SHP77 treated with DMSO at 0.1 percent for 48 hours (cell line): ENCODE measurements at places on chromosomes 12 and 14.

DNA sequence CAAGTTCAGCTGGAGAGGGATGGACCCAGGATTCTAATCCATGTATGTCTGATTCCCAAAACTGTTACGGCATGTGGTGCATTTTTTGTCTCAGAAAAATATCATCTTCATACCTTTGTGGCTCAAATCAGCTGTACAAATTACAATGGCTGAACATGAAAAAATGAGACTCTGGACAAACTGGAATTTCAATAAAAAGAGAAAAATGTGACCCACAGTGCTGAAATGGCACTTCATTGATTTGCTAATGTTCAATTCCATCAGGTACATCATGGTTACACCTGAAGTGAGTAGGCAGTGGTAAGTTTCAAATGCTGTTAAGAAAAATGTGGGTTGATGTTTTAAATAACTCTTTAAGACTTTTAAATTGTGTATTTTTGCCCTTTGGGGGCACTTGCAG, 165.6 kb upstream of the CAND1 start:
- DNase-seq = no peak

DNA sequence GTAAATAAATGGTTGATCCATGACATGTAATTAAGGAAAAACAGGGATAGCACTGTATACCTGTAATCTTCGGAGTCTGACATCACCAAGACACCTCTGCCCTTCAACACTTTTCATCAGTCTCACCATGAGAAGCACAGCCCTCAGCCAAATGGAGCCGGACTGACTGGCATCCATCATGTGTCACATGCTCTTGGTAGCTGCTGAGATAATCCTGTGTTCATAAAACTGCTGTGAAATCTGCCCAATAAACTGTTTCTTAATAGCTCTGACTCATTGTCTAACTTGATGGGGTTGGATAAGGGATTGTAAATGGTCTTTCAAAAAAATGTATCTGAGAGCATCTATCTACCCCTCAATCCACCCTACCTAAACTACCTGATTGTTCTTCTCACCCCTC, 33.6 kb downstream of the KCNH5 start:
- DNase-seq = no peak

DNA sequence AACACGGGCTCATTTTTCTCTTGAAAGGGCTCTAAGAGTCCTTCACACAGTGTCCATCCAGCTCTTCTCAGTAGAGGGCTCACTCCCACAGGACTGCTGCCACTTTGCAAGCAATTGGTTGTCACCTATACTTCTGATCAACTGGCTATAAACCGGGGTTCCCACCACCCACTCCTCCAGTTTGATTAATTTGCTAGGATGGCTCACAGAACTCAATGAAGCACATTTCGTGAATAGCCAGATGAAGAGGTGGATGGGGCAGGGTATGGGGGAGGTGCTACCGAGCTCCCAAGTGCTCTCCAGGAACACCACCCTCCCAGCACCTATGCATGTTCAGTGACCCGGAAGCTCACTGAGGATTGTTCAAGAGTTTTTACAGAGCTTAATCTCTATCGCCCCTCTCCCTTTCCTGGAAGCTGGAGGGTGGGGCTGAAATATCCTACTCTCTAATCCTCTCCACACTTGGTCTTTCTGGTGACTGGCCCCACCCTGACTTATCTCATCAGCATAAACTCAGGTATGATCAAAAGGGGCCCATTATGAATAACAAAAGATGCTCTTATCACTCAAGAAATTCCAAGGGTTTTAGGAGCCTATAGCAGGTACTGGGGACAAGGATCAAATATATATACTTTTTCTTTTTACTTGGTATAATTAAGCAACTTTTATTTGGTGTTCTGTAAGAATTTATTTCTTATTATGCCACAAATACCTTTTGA, 13.9 kb upstream of the EGLN3 start:
- no peak for DNase-seq

DNA sequence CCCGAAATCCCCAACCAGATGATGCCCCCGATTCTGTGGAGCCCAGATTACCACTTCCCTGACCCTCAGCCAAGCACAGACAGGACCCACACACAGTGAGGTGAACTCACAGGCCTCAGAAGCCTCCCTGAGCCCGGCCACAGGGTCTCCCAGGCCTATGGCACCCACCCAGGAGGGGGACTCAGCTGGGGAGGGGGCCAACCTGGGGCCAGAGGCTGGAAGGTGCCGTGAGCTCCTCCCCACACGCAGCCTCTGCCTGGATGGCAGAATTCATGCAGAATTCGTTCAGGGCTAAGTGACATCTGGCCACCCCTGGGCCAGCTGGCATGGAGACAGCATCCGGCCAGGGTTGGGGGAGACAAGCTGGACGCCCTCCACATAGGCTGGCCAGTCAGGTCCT, 11.8 kb downstream of the TMEM179 start:
- no peak for DNase-seq

DNA sequence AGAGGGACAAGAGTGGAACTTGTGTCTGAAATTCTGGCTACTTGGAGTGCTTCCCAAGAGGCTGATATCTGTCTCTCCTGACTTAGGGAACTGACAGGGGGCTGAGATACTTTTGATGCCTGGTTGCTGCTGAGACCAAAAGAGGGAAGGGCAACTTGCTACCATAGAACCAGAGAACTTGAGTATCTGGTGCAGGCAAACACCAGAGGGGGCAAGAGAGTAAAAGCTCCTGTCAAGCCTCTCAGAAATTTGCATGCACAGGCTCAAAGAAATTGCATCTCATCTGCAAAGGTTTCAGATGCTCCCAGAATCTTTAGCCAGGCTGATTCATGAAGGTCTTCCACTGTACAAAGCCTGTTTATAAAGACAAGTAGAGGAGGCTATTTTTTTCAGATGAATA, 391.3 kb upstream of the FOXG1 start:
- DNase-seq = no peak

DNA sequence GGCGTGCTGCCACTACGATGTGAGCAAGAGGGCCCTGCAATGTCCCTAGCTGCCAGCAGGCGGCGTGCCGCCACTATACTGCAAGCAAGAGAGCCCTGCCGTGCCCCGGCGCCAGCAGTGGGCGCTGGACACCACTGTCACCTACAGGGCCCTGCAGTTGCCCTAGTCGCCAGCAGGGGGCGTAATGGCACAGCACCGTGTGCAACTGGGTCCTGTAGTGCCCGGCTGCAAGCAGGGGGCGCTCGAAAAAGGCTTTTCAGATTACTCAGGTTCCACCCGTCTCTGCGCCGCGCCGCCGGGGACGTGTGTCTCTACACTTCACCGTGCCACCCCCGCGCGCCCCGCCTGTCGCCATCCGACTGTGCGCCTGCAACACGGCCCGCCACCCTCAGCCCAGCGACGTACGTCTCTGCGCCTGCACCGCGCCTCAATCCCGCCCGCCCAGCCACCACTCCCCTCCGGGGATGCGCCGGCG, 1356.9 kb downstream of the TMEM121 start:
- no peak for DNase-seq

DNA sequence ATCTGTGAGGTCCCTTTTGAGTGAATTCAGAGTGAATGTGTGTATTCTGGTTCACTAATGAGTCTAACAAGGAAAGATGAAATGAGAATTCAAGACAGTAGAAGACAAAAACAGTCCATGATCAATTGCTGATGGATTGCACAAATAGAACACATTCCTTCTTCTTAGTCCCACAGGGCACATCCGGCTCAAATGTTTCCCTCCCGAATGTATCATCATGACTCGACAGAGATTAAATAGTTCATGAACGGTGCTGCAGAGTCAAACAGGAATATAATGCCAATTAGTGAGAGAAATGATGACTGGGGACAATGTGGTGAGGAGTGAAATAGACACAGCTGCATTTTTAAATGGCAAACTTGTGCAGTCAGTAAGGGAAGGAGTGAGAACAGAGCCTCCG, 11.5 kb upstream of the SFSWAP start:
- DNase-seq = no peak

DNA sequence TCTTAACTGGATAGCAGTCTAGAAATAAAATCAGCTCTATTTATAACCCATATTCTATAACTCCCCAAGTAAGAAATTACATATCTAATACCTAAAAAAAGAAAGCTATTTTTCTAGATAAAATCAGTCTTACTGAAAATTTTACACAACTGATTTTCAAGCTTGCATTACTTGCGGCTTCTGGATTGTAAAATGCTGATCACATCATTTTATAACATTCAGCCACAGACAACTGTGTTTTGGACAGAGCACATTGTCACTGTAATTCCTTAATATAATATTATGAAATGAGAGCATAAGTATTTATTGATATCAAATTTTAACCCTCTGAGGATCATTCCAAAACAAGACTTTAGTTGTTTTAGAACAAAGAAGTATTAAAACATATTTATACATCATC, 78.5 kb upstream of the ARID2 start:
- DNase-seq = no peak

DNA sequence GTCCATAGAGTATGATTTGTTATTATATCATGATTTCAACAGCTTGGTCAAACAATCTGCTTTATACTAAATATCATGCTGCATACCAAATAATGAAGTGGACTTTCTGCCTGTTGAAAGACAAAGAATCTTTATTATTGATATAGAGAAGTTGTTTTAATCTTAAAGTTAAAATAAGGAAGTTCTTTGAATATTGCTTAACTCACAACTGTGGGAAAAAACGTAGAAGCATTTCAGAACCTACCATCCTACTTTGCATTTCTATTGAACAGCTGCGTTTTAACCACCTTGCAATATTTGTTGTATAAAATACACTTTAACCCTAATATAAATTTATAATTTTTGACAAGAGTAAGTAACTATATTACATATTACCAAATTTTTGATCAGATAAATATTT, 22.9 kb upstream of the ARL1 start:
- DNase-seq = no peak

DNA sequence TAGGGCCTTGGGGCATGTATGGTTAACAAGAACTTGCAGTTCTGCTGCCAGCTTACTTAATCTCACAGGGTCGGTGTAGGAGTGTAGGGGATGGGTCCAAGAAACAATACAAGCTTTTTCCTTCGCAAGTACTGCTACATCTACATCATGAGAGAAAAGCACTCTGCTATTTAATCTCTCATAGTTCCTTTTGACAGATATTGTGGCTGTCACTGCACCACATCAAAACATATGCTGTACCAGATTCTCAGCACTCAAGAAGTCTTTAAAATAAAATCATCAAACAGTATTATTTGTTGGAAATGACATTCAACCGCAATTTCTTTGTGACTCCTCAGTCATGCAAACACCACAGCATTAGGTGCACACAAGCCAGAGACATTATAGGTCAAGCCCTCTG, 215.5 kb upstream of the BMP4 start:
- no peak for DNase-seq

- no peak for DNase-seq
Observed at GRCh38 chr12:49413010-49413409, 45.7 kb downstream of the SPATS2 start.

GRCh38 chr14:89270439-89271227, 146.4 kb downstream of the FOXN3 start:
- no peak for DNase-seq

DNA sequence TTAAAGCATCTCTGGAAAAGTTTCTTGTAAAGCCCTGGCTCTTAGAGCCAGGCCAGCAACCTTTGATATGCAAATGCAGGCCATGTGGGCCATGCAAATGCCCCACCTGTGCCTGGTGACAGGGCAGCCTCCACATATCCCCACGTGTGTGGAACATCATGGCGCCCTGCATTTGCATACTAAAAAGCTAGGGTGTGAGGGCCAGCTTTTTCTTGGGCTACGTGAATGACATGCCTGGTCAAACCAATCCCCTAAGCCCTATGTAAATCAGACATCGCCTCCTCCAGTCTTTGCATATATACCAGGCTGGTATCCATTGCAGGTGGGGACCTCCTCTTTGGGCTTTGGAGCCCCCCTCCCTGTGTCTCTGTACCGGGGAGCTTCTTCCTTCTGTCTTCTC, 6.4 kb downstream of the CSRP2 start:
- no peak for DNase-seq

- no peak for DNase-seq
Observed at GRCh38 chr14:32710231-32710671, 228.4 kb upstream of the NPAS3 start.

DNA sequence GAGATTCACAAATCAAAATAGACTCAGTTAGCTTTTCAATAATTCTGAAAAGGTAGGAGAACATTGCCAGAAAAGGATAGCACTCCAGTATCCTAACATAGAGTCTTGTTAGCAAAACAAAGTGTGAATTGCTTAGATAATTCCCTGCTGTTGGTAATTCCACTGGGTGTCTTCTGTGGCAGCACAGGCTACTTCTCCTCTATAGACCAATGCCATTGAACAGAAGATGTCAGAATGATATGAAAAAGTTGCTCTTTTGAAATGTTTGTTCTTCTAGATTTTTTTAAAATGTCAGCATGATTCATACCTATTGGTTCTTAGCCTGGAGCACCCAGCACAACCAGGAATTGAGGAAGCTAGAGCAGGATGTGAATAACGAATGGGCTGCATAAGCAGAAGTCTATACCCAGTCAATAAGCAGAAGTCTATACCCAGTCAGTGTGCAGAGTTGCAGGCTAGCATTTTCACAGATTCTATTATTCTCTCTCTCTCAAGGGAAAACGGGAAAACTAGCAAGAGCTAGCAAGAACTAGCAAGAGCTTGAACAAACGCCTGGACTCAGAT, 112.8 kb downstream of the SYT1 start:
- DNase-seq = no peak

DNA sequence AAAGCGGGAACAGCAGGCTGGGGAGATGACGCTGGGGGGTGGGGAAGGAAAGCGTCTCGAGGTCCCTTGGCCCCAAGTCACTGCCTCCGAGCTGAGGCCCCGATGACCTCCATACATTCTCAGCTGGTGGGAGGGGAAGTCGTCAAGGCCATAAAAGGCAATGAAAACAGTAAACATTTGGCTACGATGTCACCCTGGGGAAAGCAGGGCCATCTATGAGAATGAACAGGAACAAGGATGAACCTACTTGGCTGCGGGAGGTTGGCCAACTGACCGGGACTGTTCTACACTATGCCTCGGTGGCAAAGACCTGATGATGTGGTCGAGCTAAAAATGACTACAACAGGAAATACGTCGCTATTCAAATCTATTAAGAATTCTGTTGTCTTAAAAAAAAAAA, 19.5 kb downstream of the PRKAB1 start:
- no peak for DNase-seq
